ENCODE measurements at places on chromosomes 1 and 21.

- no peak for DNase-seq
- no peaks in the 10 kb centered on the region for H3K4me1 ChIP-seq
- H3K4me3 ChIP-seq, result no peak overlapping the region
- no peak overlapping the region for H3K27ac ChIP-seq
- H3K36me3 ChIP-seq, result no peaks in the 10 kb centered on the region
Measured at GRCh38 chr1:157773493-157774350, 3.2 kb downstream of the FCRL2 start.

DNA sequence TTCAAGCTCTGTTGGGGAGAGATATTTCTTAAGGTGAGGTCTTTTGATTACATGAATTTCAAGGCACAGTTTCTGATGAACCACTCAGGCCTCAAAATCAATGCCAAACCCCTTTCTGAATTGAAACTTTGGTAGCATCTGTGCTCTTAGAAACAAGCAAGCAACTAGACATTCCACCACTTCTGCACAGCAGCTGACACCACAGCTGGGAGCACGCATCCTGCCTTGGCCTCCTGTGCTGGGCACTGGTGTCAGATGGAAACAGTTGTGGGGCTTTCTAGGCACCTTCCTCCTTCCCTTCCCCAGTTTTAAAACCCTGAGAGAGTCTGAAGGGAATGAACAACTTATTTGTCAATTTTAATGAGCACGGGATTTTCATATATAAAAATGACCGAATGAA lies 360.2 kb downstream of the ADGRL2 start:
- no peak overlapping the region for H3K27ac ChIP-seq
- no peak for DNase-seq
- H3K4me3 ChIP-seq, result no peak overlapping the region
- peaks cover 4% of the 10 kb centered on the region for H3K4me1 ChIP-seq
- no peaks in the 10 kb centered on the region for H3K27me3 ChIP-seq

DNA sequence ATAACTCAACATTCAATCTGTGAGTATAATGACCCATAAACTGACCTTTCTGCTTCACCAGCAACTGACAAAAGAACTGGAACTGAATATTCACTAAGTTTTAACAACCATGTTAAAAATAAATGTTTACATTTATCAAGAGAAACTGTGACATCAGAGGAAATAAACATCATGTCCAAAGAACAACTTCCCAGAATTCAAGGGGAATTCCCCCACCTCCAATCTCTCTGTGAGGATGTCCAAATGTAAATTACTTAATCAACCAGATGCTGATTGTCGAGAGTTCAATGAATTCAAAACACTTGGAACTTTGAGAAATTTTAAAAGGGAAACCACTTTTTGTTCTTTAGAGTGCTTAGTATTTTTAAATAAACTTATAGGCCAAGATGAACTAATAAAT lies 365.6 kb upstream of the ADGRL2 start:
- H3K4me3 ChIP-seq, result no peak overlapping the region
- no peak for DNase-seq
- H3K36me3 ChIP-seq, result no peaks in the 10 kb centered on the region
- H3K27ac ChIP-seq, result no peak overlapping the region

DNA sequence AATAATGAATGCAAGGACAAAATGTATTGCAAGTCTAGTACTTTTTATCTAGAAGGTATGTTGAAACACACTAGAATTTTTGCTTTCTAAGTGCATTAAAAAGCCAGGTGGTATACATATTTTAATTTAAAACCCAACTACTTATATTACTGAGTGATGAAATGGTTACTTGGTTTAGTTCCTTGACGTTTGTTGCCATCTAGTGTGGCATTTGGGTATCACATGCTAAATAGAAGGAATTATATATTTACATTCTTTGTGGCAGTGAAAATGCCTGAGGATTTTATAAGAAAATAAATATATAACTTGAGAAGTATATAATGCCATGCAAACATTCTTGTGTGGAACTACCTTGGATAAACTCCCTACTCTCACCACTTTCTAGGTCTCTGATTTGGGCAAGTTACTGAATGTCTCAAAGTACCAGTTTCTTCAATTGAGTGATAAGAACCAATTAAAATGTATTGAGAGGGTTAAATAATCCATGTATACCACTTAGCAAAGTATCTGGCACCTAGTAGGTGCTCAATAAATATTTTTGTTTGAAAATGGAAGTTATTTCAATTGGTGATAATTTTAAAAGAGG lies 69.6 kb downstream of the SDCCAG8 start:
- no peaks in the 10 kb centered on the region for H3K36me3 ChIP-seq
- no peak overlapping the region for H3K27ac ChIP-seq
- no peak overlapping the region for H3K4me3 ChIP-seq
- H3K27me3 ChIP-seq, result no peaks in the 10 kb centered on the region
- H3K4me1 ChIP-seq, result no peaks in the 10 kb centered on the region
- DNase-seq, result no peak

GRCh38 chr1:25338986-25339385 lies 852 bp downstream of the TMEM50A start:
- DNase-seq, result no peak
- peaks cover 10% of the 10 kb centered on the region for H3K4me1 ChIP-seq
- no peaks in the 10 kb centered on the region for H3K36me3 ChIP-seq
- peak overlapping the region; percentile 98 for H3K27ac ChIP-seq

DNA sequence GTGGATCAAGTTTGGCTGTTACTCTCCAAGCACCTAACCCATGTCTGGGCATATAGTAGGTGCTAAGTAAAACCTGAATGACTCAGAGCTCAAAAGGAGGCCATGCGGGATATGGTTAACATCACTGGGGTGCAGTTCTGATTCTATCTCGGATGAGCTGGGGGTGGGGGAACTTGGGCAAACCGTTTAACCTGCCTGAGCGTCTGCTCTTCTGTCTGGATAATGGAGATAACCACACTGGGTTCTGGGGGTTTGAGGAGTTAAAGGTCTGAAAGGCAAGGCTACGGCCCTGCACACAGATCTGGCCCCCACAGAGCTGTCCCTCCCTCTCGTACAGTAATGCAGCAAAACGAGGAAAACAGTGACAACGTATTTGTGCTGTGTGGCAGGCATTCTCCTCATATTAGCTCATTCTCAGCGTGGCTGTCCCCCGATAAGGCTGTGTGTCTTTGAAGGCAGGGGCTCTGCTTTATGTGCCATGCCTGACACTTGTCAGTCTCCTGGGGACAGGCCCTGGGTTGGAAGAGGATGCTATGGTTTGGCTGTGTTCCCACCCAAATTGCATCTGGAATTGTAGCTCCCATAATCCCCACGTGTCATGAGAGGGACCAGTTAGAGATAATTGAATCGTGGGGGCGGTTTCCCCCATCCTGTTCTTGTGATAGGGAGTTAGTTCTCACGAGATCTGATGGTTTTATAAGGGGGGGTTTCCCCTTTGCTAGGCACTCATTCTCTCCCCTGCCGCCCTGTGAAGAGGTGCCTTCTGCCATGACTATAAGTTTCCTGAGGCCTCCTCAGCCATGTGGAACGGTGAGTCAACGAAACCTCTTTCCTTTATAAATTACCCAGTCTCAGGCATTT lies 6.8 kb upstream of the ALDH4A1 start:
- DNase-seq, result no peak
- H3K4me3 ChIP-seq, result no peak overlapping the region
- H3K4me1 ChIP-seq, result peaks cover 15% of the 10 kb centered on the region

DNA sequence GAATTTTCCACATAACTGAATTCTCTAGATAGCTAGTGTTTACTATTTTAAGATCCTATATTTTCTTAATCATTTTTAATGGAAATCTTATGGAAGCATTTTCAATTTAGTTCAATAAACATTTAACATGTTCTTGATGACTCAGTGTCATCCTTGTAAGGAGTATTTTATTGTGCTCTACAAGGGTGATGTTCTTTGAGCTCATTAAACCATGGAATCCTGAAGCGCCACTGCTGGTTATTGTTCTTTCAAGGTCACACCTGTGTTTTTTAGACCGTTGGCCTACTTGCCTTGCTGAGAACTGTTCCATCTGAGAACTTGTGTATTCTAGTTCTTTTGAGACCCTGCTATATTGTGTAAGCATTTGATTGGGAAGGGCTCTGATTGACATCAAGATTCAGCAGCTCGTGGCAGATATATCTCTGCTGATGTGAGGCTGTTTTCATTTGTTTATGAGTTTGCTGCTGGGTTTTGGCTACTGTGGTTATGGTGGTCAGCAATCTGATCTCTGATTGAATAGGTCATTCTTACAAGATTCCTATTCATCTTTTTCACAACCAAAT lies 132.0 kb downstream of the GIPC2 start:
- H3K4me3 ChIP-seq, result no peak overlapping the region
- no peaks in the 10 kb centered on the region for H3K4me1 ChIP-seq
- no peaks in the 10 kb centered on the region for H3K27me3 ChIP-seq
- no peak overlapping the region for H3K27ac ChIP-seq
- no peaks in the 10 kb centered on the region for H3K36me3 ChIP-seq

- peaks cover 12% of the 10 kb centered on the region for H3K4me1 ChIP-seq
- no peaks in the 10 kb centered on the region for H3K36me3 ChIP-seq
- H3K27me3 ChIP-seq, result no peaks in the 10 kb centered on the region
Measured at GRCh38 chr1:113787663-113788062, 24.6 kb downstream of the RSBN1 start.

GRCh38 chr1:234213658-234214128 lies 159.6 kb upstream of the COA6 start:
- no peaks in the 10 kb centered on the region for H3K36me3 ChIP-seq
- H3K27ac ChIP-seq, result no peak overlapping the region
- no peaks in the 10 kb centered on the region for H3K27me3 ChIP-seq

Data from testis (tissue), 5 donors.